Activated T-cell treated with anti-CD3 and anti-CD28 coated beads, Interleukin-2, amount 50 U/mL, for 72 hours (primary cell): ENCODE measurements at places on chromosomes 4 and X. TPM values are rescaled to one million over a fixed set of nuclear protein-coding genes. Genes with fewer than 3 reads are reported as not detected.

DNA sequence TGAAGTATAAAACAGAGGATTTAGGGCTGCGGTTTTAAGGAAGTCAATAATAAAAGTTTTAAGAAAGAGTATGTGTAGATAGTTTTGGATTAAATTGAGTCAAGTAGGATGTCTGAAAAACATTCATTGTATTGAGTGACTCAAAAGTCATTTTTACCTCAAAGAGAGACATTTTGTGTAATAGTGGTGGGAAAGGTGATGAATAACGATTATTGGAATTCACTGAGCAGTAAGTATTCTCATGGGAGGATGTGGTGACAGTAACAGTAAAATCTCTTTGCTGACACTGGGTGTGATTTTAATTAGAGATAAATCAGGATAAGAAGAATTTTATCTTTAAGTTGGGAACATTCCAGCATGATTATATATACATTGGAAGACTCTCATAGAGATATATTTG is 233.6 kb downstream of the PDHA2 start:
- H3K36me3 ChIP-seq, result no peaks in the 10 kb centered on the region
- DNase-seq, result no peak
- no peaks in the 10 kb centered on the region for H3K27me3 ChIP-seq
- no peak overlapping the region for H3K27ac ChIP-seq
- H3K4me1 ChIP-seq, result no peaks in the 10 kb centered on the region

DNA sequence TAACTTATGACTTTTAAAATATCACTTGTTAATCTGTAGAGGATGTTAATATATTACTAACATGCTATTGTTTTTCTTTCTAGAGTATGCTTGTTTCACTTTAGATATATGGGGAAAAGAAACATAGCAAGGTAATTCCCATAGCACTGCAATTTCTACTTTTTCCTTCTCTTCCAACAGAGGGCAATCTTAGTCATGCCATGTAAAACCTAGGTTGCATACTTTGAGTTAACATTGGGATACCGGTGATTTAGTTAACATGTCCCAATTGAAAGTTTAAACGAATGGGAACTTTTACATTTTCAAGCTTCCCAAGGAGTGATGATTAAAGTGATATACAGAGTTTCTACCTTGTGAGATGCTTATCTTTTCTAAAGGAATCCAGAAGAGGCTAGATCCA is 89.4 kb upstream of the IL13RA1 start:
- H3K4me1 ChIP-seq, result no peaks in the 10 kb centered on the region
- peak overlapping the region; percentile 65 for H3K27ac ChIP-seq
- DNase-seq, result no peak
- peaks cover 6% of the 10 kb centered on the region for H3K27me3 ChIP-seq

GRCh38 chr4:80184825-80185756 is 12.2 kb upstream of the PRDM8 start:
- peaks cover 46% of the 10 kb centered on the region for H3K27me3 ChIP-seq
- H3K36me3 ChIP-seq, result peaks cover 3% of the 10 kb centered on the region
- peak overlapping the region; percentile 85 for H3K4me3 ChIP-seq
- no peak for DNase-seq

- H3K4me3 ChIP-seq, result no peak overlapping the region
- H3K27me3 ChIP-seq, result no peaks in the 10 kb centered on the region
- H3K36me3 ChIP-seq, result no peaks in the 10 kb centered on the region
- H3K27ac ChIP-seq, result no peak overlapping the region
Observed at GRCh38 chr4:44623676-44624075, 27.7 kb downstream of the YIPF7 start.

GRCh38 chr4:177511611-177512010 is 69.4 kb upstream of the AGA start:
- no peaks in the 10 kb centered on the region for H3K4me1 ChIP-seq
- no peak overlapping the region for H3K27ac ChIP-seq
- no peak overlapping the region for H3K4me3 ChIP-seq

- H3K27ac ChIP-seq, result no peak overlapping the region
- H3K36me3 ChIP-seq, result no peaks in the 10 kb centered on the region
- DNase-seq, result no peak
- H3K4me3 ChIP-seq, result no peak overlapping the region
Observed at GRCh38 chr4:185755451-185755850, 56.5 kb downstream of the SORBS2 start.

DNA sequence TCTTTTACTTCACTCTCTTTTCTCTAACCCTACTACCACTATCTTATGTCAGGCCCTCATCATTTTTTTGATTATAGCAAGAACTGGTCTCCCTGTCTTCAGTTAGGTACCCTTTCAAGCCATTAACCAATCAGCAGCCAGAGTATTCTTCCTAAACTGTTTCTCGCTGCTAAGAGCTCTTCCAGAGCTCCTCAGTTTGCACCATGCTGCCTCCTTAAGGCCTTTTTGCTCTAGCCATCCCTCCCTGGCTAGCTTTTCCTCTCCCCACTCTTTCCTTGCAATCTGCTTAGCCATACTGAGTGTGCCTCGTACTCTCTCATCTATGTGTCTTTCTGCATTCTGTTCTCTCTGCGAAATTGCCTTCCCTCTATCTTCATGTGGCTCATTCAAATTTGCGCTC is 32.9 kb downstream of the KIF4A start:
- no peak for DNase-seq
- no peak overlapping the region for H3K27ac ChIP-seq
- no peak overlapping the region for H3K4me3 ChIP-seq
- H3K36me3 ChIP-seq, result peaks cover 3% of the 10 kb centered on the region
- no peaks in the 10 kb centered on the region for H3K4me1 ChIP-seq

DNA sequence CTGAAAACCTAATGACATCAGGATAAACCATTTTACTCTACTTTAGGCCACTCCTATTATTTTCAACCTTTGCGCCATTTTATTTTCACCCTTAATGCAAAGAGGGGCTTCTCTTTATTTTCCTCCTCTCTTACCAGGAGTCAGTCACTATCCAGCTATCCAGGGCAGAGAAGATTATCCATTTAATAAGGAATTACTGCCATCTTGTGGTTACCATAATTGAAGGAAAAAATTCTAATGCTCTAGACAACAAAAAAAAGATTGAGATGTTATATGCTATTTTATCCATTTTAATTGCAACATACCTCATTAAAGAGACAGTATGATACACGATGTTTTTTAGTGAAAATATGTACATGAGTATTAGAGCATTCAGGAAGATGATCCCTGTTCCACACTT is 514.5 kb upstream of the FAM241A start:
- H3K4me3 ChIP-seq, result no peak overlapping the region
- DNase-seq, result no peak
- H3K4me1 ChIP-seq, result no peaks in the 10 kb centered on the region
- no peaks in the 10 kb centered on the region for H3K36me3 ChIP-seq
- no peak overlapping the region for H3K27ac ChIP-seq

GRCh38 chrX:74338852-74339251 is 34.9 kb downstream of the ZCCHC13 start:
- H3K4me1 ChIP-seq, result peaks cover 5% of the 10 kb centered on the region
- H3K36me3 ChIP-seq, result no peaks in the 10 kb centered on the region
- no peak for DNase-seq

DNA sequence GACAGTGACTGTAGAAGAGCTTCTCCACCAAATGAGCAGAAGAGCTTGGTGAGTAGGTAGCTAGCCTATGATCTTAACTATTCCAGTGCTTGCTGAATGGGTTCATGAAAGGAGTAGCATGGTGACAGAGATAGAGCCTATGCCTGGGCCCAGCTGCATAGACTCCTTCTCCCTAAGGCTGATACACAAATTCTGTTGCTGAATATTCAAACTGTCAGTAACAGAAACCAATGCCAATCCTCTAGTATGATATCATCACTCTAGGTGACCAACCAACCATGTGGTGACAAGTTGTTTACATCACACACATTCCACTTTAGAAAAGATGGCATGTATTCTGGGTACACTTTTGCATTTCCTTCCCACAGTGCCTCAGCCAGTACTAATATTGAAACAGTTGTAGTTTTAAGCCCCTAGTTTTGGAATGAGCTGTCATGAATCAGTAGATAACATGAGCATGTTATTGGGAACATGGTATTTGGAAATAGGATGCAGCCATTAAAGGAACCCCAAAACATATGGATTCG is 103.4 kb upstream of the GRXCR1 start:
- H3K36me3 ChIP-seq, result no peaks in the 10 kb centered on the region
- peak overlapping the region; percentile 59 for H3K27ac ChIP-seq
- no peaks in the 10 kb centered on the region for H3K27me3 ChIP-seq
- peaks cover 16% of the 10 kb centered on the region for H3K4me1 ChIP-seq

GRCh38 chrX:85196319-85196718 is 47.3 kb downstream of the SATL1 start:
- no peak for DNase-seq
- no peak overlapping the region for H3K27ac ChIP-seq
- H3K27me3 ChIP-seq, result peaks cover 12% of the 10 kb centered on the region
- H3K36me3 ChIP-seq, result peaks cover 2% of the 10 kb centered on the region
- no peak overlapping the region for H3K4me3 ChIP-seq

- H3K4me1 ChIP-seq, result no peaks in the 10 kb centered on the region
- H3K27me3 ChIP-seq, result no peaks in the 10 kb centered on the region
- no peak overlapping the region for H3K4me3 ChIP-seq
- H3K27ac ChIP-seq, result no peak overlapping the region
- peak; percentile 5 for DNase-seq
Observed at GRCh38 chrX:7996414-7996813, 69.2 kb upstream of the PNPLA4 start.

DNA sequence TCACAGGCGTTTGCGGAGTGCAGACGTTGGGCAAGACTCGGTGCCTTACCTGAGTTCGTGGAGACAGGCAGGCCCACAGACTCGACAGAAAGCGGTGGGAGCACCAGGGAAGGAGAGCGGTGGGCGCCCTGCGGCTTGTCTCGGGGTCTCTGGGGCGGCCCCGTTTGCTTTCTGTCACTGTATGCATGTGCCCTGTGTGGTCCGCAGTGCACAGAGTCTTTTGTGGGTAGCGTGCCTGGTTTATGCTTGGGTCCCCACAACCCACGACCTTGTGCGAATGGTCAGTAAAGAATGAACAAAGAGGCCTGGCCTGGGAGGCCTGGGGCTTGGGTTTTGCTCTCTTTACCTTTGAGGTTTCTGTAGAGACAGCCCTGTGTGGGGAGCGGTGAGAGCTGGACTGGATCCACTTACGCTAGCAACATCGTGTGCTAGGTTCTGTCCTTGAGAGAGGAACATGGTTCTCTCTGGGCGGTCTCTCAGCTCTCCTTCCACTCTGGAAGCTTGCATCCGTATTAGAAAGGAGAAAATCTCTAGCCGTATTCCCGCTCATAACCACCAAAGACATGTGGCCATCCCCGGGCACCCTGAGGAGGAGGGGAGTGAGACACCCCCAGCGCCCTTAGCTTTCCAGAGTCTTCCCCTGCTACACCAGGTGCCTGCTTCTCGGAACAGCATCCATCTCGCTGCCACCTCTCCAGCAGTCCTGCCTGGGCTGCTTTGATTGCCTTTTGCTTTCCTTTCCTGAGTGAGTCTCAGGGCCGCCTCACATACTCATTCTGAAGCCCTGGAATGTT is 1.2 kb downstream of the TADA2B start:
- peak overlapping the region; percentile 91 for H3K27ac ChIP-seq
- no peak for DNase-seq
- peaks cover 61% of the 10 kb centered on the region for H3K4me1 ChIP-seq
- no peaks in the 10 kb centered on the region for H3K36me3 ChIP-seq
- peak overlapping the region; percentile 92 for H3K4me3 ChIP-seq
- H3K27me3 ChIP-seq, result peaks cover 8% of the 10 kb centered on the region

GRCh38 chr4:52645300-52645699 is 13.8 kb downstream of the USP46 start:
- no peak for DNase-seq
- H3K27me3 ChIP-seq, result peaks cover 11% of the 10 kb centered on the region

DNA sequence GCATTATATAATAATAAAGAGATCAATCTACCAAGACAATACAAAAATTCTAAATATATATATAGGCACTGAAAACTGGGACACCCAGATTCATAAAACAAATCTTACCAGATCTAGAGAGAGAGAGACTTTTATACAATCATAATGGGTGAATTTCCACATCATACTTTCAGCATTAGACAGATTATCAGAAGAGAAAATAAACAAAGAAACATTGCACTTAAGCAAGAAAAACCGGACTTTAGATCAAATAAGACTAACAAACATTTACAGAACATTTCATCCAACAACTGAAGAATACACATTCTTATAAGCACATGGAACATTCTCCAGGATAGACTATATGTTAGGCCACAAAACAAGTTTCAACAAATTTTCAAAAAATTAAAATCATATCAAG is 245.1 kb downstream of the INPP4B start:
- H3K36me3 ChIP-seq, result peaks cover 77% of the 10 kb centered on the region
- no peaks in the 10 kb centered on the region for H3K27me3 ChIP-seq
- H3K4me1 ChIP-seq, result no peaks in the 10 kb centered on the region
- no peak overlapping the region for H3K4me3 ChIP-seq

- H3K36me3 ChIP-seq, result no peaks in the 10 kb centered on the region
- no peak for DNase-seq
- no peaks in the 10 kb centered on the region for H3K27me3 ChIP-seq
- H3K27ac ChIP-seq, result no peak overlapping the region
- no peak overlapping the region for H3K4me3 ChIP-seq
- no peaks in the 10 kb centered on the region for H3K4me1 ChIP-seq
Observed at GRCh38 chr4:61380865-61381264, 180.7 kb downstream of the ADGRL3 start.

DNA sequence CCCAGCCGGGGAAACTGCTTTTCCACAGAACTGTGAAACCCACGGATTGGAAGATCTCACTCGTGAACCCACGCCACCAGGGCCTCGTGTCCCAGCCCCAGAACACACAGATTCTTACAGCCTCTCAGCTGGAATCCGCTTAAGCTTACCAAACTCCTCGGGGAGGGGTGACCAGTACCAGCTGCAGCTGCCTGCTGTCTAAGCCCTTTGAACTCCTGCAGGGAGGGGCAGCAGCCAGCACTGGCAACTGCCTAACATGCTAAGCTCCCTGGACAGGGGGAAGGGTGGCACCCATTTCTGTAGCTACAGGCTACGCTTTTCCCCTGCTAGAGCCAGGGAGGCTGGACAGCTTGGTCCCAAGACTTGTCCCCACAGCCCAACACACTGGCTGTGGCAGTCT is 38.4 kb downstream of the TBL1X start:
- DNase-seq, result no peak
- H3K4me1 ChIP-seq, result peaks cover 5% of the 10 kb centered on the region
- no peak overlapping the region for H3K27ac ChIP-seq
- H3K27me3 ChIP-seq, result no peaks in the 10 kb centered on the region

- no peak overlapping the region for H3K4me3 ChIP-seq
- H3K27me3 ChIP-seq, result no peaks in the 10 kb centered on the region
- no peaks in the 10 kb centered on the region for H3K36me3 ChIP-seq
- no peak overlapping the region for H3K27ac ChIP-seq
- no peak for DNase-seq
Observed at GRCh38 chr4:157643257-157643656, 422.7 kb downstream of the GRIA2 start.

DNA sequence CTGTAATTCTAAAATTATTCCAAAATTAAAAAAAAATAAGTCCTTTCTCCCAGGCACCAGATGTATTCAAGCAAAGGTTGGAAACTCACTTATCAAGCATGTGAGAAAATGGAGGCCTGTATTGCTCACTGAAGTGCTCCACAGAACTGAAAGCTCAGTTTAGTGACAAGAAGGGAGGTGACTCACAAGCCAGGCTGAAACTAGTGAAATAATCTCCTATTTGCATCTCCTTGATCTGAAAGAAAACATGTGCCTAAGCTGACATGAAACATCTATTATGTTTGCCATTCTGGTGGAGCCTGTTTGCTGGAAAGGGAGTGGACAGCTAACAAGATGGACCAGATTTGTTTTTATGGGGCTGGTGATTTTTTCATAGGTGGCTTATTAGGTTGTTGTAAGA is 54.0 kb upstream of the AMELX start:
- no peak overlapping the region for H3K27ac ChIP-seq
- H3K4me1 ChIP-seq, result no peaks in the 10 kb centered on the region
- DNase-seq, result no peak
- no peaks in the 10 kb centered on the region for H3K36me3 ChIP-seq
- H3K27me3 ChIP-seq, result peaks cover 7% of the 10 kb centered on the region
- H3K4me3 ChIP-seq, result no peak overlapping the region

Gene TENM3
- not detected for total RNA-seq

Gene AFP
- not detected for total RNA-seq

Gene SORBS2
- total RNA-seq, result 0.26 TPM

Gene ADH1A
- not detected for total RNA-seq

Gene PROM1
- total RNA-seq, result 0.22 TPM
